OCI-LY7 (cell line): ENCODE measurements at places on chromosomes 1 and 21. TPM values are rescaled to one million over a fixed set of nuclear protein-coding genes. Genes with fewer than 3 reads are reported as not detected.

Gene S100A2
- 1.4 TPM in 1 of 2 replicates, not detected in the other for total RNA-seq

- DNase-seq: peak; percentile 36
These were observed 991 bp downstream of the PYGO2 start for GRCh38 chr1:154960446-154961136.

DNA sequence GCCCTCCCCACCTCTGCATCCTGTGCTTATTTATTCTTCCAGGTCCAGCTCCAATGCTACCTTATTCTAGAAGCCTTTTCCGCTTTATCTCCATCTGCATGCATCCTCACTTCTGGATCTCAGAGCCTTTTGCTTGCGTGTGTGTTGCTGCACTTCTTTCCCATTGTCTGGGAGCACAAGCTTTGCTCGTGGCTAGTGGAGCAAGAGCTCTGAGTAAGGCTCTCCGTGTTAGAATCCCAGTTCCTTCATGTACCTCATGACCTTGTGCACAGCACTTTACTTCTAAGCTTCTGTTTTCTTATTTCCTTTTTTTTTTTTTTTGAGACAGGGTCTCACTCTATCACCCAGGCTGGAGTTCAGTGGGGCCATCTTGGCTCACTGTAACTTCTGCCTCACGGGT lies 140.0 kb upstream of the POU3F1 start:
- DNase-seq: no peak

DNA sequence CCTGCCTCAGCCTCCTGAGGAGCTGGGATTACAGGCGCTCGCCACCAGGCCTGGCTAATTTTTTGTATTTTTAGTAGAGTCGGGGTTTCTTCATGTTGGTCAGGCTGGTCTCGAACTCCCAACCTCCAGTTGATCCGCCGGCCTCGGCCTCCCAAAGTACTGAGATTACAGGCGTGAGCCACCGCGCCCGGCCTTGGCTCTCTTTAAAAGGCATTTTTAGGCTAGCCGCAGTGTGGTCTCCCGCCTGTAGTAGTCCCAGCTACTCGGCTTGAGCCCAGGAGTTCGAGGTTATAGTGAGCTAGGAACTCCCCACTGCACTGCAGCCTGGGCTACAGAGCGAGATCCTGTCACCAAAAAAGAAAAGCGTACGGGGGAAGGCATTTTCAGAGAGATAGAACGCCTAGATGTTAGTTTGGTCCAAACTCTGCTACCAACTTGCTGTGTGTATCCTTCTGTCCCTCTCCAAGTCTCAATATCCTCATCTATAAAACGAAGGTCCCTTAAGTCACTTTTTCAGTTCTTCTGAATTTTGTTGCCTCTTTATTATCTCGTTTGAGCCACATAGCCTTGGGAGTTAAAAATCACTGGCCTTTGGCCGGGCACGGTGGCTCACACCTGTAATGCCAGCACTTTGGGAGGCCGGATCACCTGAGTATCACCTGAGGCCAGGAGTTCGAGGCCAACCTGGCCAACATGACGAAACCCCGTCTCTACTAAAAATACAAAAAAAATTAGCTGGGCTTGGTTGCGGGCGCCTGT lies 734 bp downstream of the MED18 start:
- peak; percentile 60 for DNase-seq

DNA sequence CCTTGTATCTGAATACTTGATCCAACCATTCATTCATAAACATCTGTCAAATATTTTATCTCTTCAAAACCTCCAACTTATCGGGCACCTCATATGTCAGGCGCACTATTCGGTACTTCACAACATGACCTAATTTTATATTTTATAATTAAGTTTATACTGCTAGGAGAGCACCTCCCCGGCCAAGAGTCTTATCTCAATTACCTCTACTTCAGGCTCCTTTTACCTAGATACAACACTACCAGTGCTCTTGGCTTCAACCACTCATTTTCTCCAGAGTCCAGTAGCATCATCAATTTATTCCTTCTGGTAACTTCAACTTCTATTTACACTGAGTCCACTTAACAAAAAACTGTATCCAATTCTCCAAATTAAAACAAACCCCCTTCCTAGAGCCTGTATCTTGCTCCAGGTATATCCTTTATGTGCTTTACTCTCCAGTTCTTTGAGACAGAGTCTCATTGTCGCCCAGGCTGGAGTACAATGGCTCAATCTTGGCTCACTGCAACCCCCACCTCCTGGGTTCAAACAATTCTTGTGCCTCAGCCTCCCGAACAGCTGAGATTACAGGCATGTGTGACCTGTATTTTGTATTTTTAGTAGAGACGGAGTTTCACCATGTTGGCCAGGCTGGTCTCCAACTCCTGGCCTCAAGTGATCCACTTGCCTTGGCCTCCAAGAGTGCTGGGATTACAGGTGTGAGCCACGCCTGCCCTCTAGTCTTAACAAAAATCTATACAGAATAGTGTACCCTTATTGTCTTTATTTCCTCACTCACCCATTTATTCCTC lies 18.8 kb downstream of the GPBP1L1 start:
- no peak for DNase-seq

DNA sequence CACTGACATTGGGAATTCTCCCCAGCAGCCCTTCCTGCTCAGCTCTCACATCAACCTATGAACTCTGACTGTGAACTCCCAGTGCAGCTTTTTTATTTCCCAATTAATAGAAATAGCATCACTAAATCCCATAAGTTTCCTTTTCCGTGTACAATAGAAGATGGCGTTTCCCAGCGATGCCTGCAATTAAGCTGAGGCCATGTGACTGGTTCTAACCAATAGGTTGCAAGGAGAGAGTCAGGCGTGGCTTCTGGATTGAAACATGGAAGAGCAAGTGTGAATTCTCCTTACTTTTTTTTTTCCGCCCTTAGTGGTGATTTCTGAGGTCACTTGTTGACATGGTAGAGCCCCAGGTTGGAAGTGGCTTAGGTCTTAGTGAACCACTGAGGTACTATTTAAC lies 59.0 kb upstream of the IGSF5 start:
- no peak for DNase-seq
